ENCODE measurements at places on chromosomes 2 and 18.
A peak's percentile ranks its signal among the peaks of the same experiment; 100 is the strongest.

GRCh38 chr2:73295751-73296400, 2.5 kb upstream of the EGR4 start:
- no peak for DNase-seq

DNA sequence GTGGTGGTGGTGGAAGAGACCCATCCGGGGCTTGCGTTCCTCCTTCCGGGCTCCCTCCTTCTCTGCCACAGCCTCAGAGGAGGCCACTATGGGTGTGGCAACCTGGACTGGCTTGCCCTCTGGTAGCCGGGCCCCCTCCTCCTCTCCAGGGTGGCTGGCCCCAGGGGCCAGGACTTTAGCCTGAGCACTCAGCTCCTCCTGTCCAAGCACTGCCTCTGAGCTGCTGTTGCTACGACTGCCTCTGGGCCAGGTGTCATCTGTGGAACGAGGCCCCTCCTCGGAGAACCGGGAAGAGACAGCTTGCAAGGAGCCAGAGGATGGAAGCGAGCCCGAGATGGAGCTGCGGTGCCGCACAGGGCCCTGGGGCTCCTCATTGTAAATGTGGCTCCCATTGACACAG, 16.7 kb upstream of the SFXN5 start:
- DNase-seq = no peak

GRCh38 chr2:152925547-152926448, 207.4 kb downstream of the ARL6IP6 start:
- DNase-seq = peak; percentile 18

GRCh38 chr2:215019085-215019484, 119.3 kb downstream of the ABCA12 start:
- no peak for DNase-seq

DNA sequence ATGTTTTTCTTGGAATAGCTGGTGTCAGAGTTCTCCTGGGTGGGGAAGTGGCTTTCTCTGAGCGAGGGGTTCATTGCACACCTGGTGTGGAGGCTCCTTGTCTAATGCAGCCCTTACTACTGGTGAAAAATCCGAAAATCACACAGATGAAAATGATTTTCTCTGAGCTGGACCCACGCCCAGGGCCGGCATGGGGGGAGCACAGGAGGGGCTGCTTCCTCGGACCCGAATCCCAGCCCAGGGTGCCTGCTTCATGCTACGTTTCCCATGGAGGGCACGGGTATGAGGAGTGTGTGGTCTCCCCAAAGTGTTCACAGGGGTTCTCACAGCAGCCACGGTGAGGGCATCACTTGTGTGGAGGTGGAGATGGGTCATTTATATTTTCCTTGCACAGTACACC, 288.0 kb upstream of the HDAC4 start:
- no peak for DNase-seq

DNA sequence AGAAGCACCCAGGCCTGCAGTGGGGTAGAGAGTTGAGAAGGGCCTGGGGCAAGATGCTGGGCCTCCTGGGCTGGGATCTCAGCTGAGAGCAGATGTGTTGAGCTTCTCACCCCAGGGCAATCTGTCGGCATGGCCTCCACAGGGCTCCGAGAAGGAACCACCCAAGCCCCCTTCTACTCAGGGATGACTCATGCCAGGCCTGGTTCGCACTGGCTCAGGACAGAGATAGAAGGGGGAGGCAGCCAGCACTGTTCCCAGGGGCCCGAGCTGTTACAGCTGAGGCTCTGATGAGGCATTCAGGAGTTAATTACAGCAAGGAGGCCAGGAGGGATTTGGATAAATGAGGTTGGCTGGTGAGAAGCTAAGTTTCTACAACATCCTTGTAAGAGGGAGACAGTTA, 62.5 kb downstream of the CENPO start:
- no peak for DNase-seq

DNA sequence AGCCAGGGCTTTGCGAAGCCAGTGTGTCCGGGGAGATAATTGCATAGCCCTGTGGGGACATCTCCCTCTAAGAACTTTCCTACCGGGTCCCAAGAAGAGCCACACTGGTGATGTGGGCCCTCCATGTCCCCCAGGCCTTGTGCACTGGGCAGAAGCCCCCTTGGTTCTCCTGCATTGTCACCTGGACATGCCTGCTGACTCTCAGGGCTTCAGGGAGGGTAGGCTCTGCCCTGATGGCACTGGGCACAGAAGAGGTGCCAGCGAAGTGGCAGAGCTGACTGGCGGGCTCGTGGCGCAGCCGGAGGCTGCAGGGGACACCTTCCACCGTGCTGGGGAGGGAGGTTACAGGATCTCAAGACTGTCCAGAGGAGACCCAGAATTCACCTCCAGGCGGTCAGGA, 28.3 kb downstream of the GLI2 start:
- no peak for DNase-seq

DNA sequence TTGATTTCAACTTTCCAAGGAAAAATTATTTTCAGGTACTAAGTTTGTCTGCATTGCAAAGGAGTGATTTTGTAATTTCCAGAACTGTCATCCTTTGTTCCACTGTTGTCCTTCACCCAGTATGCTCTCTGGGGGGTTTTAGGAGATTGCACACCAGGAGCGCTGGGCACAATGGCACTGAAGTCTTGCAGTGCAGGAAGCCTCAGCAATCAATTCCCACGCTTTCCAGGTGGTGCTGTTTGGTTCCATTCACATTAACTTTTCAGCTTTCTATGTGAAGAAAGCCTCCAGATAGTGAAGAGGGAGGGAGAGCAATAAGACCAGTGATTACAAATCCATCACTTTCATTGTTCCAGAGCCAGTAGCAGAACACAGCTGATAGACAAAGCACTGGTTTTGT, 344.0 kb upstream of the VWC2L start:
- no peak for DNase-seq

- DNase-seq = no peak
Observed at GRCh38 chr18:79392226-79392625, 3.5 kb upstream of the NFATC1 start.

GRCh38 chr2:17538022-17538843, 2.3 kb upstream of the VSNL1 start:
- DNase-seq = no peak

DNA sequence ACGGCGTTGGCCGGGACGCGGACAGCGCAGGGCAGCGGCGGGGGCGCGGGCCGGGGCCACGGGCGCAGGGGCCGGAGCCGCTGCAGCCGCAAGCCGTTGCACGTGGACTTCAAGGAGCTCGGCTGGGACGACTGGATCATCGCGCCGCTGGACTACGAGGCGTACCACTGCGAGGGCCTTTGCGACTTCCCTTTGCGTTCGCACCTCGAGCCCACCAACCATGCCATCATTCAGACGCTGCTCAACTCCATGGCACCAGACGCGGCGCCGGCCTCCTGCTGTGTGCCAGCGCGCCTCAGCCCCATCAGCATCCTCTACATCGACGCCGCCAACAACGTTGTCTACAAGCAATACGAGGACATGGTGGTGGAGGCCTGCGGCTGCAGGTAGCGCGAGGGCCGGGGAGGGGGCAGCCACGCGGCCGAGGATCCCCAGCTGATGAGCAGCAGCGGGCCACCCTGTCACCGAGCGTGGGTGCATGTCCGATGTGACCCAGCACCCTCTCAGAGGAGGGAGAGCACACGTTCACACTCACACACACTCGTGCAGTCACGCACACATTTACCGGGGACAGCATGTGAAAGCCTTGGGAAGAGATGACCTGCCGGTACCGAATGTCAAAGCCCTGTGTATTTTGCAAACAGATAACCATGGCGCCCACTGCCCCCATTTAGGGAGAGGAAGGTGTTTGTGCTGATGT, 4.2 kb downstream of the GDF7 start:
- no peak for DNase-seq

DNA sequence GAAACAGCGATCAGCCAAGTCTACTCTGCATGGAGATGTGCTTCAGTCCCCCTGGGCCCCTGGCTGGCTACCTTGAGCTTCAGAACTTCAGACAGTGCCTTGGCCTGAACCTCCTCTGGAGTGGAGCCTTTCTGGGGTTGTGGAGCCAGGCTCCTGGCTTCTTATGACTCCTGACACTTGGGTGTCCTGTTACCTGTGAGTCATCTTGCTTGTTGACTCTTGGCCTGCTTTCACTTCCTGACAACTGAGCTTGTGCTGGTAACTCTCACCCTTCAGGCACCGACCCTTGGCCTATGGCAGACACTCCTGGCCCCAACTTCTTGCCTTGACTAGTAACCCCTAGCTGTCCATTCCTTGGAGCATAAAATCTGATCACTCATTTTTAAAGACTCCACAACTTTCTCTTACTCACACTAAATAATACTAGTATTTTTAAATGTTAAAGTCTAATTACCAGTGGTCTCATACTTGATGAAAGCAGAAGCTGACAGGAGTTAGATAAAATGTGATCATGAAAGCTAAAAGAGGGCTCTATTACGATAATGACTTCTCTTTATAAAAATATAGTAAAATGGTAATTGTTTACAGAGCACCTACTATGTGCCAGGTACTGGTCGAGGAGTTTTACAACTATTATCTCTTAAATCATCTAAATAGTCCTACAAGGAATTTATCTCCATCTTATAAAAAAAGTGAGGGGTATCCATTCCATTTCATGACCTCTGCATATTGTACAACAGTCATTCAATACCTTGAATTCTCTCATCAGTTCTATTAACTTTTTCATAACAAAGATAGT, 46.3 kb upstream of the VIT start:
- DNase-seq = no peak

GRCh38 chr2:101396316-101396717, 9.0 kb upstream of the CREG2 start:
- no peak for DNase-seq

- DNase-seq = no peak
Observed at GRCh38 chr2:21372654-21373053, 248.9 kb downstream of the TDRD15 start.

GRCh38 chr2:195317550-195317949, 339.5 kb upstream of the SLC39A10 start:
- no peak for DNase-seq

DNA sequence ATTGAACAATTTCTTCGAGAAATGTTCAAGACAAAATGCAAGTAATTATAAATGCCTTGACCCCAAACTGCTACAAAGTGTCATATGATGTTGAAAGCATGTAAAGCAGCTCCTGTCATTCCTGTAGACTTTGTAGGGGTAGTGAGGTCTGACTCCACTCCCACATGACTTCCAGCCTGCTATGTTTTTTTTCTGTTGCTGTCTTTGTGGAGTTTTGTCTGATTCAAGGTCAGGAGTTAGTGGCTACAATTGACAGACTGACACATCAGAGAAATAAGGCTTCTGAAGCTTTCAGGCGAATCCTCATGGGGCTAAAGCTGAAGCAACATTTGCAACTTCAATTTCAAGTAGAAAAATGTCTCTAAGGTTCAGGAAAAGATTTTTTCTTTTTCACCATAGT, 63.9 kb upstream of the CCDC195 start:
- DNase-seq = no peak

- DNase-seq = no peak
Observed at GRCh38 chr2:160474891-160475787, 18.5 kb downstream of the RBMS1 start.

GRCh38 chr18:28961669-28962228, 784.8 kb upstream of the CDH2 start:
- no peak for DNase-seq

DNA sequence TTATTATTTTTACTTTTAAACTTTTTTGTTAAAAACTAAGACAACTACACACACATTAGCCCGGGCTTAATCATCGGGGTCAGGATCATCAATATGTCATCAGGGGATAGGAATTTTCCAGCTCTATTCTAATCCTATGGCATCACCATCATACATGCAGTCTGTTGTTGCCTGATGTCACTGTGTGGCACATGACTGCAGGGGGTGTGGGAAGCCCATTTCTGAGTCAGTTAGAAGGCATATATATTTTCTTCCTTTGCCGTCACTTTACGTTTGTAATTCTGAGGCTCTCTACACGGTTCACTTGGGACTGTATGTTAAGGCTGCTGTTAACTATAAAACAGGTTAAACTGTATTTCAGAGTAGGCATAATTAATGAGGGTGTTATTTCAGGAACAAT, 144.4 kb upstream of the ITGA6 start:
- DNase-seq = no peak

DNA sequence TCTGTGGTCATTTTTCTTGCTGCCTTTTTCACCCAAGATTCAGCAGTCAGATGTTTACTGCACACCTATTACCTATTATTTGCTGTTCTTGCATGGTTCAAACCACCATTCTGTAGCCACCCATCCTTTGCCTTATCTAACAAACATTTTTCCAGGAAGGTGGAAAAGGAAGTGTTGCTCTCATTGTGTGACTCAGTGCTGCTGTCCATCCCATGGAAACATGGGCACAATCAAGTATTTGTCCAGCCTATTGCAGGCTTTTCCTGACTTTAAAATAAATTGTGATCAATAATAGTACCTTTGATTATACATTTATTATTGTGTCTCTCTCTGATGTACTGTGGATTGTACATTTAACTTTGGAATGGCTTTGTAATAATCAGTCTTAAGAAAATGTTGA, 53.2 kb downstream of the USP14 start:
- no peak for DNase-seq

GRCh38 chr2:130766711-130767407, 11.5 kb downstream of the AMER3 start:
- DNase-seq = no peak

GRCh38 chr18:79554945-79555645, 124.5 kb upstream of the CTDP1 start:
- no peak for DNase-seq

- DNase-seq = no peak
Observed at GRCh38 chr2:19810148-19810547, 91.6 kb downstream of the TTC32 start.

GRCh38 chr2:174729797-174730697, 34.2 kb downstream of the CHRNA1 start:
- peak; percentile 41 for DNase-seq

All from T-helper 2 cell treated with Interferon-gamma antibody and Interleukin-4, amounts not matched to agents 5 μg/mL and 100 μg/mL, for 36 hours (primary cell).